ENCODE measurements at places on chromosomes 1 and 21.

- DNase-seq, result no peak
These were observed 61.4 kb upstream of the LAX1 start for GRCh38 chr1:203703586-203703985.

- no peak for DNase-seq
These were observed 14.2 kb downstream of the VPS13D start for GRCh38 chr1:12244078-12244477.

- no peak for DNase-seq
These were observed 86.2 kb downstream of the PTPRC start for GRCh38 chr1:198725090-198725489.

DNA sequence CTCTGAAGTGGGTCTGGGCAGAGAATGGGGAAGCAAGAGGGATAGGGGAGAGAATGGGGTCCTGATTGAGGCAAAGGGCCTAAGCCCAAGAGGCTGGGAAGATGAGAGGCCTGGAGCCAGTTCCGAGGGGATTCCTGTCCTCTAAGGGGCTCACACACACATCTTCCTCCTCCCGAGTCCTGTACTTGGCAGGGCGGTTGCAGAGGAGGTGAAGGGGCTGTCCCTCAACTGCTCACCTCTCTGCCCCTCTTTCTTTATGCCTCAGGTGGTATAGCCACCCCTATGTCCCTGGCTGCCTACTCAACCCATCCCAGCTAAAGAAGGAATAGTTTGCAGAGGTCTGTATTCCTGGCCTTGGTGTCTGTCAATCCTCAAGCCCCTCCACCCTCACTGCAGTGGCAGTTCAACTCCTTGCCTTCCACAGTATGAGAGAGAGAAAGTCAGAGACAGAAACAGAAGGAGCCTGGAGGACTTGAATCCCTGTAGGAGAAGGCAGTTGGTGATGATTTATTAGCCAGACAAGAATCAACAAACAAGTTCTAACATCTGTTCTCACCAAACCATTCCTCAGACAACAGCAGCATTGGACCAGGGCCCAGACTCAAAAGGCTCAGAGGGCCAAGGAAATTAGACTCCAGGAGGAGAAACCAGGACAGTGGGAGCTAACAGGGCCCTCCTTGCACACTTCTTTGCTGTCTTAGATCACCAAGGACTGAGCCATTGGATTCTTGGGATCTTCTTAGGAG lies 10.7 kb downstream of the SH2D2A start:
- DNase-seq, result no peak

- no peak for DNase-seq
These were observed 29.1 kb upstream of the KLF17 start for GRCh38 chr1:44089371-44090048.

GRCh38 chr1:182446033-182446669 lies 3.8 kb upstream of the RGSL1 start:
- no peak for DNase-seq
